HEK293T (cell line): ENCODE measurements at places on chromosomes 2 and 18.

- DNase-seq: no peak
These were observed 104.7 kb upstream of the COPS8 start for GRCh38 chr2:236980961-236981360.

DNA sequence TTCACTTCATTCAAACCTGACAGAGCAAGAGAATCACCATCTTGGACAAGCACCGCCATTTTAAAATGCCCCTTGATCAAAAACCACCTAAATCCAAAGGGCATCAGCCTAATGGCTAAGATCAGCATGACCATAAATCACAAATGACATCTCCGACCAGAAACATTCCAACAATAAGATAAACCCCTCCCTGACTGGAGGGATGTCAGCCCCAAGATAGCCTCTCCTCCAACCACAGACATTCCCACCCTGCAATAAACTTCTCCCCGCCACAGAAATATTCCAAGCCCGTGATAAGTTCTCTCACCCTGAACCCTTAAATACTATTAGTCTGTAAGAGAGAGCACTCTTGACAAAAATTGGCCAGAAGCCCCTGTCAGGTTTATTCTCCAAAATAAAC, 21.6 kb upstream of the LYPD1 start:
- no peak for DNase-seq

DNA sequence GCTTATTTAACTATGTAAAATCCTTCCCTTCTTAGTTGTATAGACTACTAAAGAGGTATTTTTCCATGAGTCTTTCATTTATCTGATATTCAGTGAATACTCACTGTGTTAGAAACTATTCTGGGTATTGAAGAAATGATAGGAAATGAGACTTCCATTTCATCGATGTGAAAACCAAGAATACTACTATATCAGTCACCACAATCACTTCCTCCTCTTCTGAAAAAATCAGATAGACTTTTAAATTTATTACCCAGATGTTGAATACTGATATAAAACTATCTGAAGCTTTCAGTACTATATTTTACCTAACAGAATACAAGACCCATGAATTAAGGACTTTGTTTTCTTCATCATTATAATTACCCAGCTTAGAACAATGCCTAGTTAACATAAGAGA, 1801.1 kb upstream of the CELF4 start:
- no peak for DNase-seq

- no peak for DNase-seq
These were observed 91.6 kb upstream of the ARL5A start for GRCh38 chr2:151919786-151920185.

DNA sequence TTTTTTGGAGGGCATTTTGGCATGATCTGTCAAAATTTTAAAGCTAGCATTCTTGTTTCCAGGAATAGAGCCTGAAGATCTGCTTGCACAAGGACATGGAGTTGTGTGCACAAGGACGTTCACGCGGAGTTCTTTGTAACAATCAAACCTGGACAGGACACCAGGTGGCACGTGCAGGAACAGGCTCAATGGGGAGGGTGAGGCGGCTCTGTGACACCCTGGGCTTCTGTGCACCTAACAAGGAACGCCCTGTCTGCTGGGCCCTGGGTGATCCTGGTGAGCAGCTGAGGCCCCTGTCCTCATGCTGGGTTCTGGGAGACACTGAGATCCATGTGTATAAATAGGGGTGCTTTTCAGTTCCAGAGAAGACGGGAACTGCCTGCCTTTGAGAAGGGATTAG, 93.1 kb upstream of the PXDN start:
- no peak for DNase-seq

- no peak for DNase-seq
These were observed 245.3 kb upstream of the ID2 start for GRCh38 chr2:8436585-8436984.

DNA sequence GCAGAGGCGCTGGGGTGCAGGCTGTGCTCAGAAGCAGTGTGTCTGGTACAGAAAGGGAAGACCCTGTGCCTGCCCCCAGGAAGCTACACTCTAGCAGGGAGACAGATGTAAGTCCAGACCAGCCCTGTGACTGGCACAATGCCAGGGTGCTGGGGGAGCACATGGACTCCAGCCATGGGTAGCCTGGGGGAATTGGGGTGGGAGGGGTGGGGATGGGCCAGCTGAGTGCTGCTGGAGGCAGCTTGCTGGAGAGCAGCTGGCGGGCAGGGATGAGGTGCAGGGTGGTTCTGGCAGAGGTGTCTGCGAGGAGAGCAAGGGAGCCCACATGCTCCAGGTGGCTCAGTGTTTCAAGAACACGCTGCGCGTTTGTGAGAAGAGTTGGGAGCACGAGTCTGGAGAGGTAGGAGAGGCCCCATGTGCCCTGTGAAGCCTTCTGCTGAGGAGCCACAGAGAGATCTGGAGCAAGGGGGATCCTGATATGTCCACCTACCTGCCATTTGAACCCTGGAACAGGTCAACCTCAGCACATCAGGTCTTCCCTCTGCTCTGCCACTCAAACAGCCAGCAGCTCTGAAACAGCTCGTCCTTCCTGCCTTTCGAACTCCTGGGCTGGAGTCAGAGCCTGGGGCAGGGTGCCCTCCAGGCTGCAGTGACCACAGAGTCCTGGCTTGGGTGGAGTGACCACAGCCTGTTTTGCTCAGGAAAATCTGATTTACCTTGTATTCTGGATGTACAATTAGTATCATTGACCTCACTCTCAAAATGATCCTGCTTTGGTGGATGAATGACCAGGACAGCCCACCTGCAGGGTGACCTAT, 15.1 kb downstream of the ALLC start:
- no peak for DNase-seq

DNA sequence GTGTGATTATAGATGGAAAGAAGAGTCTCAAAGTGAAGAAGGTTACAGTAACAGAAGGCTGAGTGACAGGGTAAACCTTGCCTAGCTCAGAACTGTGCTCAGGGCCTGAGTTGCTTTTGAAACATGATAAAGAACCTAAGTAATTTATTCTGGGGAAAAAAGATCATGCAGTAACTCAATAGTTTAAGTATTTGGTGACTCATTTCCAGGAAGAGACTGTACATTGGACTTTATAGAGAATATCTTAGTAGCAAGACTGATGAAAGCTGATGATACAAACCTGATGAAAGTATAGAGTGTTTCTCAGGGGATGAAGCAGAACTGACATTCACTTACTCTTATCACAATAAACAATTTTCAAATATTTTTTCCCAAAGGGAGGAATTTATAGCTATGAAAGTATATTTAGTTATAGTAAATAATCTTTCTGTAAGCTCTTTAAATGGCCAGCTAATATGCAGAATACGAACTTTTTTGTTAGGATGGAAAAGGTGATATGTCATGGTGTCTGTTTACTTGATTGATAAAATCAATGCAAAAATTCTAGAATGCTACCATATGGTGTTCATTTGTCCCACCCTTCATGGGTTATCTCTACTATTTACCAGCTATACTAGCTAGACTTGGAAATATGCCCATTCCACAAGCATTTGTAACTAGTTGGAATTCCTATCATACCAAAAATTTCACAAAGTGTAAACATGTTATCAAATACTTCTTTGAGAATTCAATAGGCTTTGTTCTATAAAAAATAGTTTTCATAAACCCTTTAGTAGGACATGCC, 1265.5 kb upstream of the ACVR2A start:
- no peak for DNase-seq

- no peak for DNase-seq
These were observed 229.2 kb downstream of the HDAC4 start for GRCh38 chr2:239171643-239172042.

GRCh38 chr2:3647246-3647645, 10.8 kb upstream of the ALLC start:
- DNase-seq: no peak

GRCh38 chr2:110959198-110959597, 161.5 kb upstream of the BCL2L11 start:
- no peak for DNase-seq

GRCh38 chr2:11574176-11575046, 40.6 kb downstream of the GREB1 start:
- DNase-seq: no peak

- DNase-seq: no peak
These were observed 1.4 kb upstream of the DOK6 start for GRCh38 chr18:69399253-69399652.

DNA sequence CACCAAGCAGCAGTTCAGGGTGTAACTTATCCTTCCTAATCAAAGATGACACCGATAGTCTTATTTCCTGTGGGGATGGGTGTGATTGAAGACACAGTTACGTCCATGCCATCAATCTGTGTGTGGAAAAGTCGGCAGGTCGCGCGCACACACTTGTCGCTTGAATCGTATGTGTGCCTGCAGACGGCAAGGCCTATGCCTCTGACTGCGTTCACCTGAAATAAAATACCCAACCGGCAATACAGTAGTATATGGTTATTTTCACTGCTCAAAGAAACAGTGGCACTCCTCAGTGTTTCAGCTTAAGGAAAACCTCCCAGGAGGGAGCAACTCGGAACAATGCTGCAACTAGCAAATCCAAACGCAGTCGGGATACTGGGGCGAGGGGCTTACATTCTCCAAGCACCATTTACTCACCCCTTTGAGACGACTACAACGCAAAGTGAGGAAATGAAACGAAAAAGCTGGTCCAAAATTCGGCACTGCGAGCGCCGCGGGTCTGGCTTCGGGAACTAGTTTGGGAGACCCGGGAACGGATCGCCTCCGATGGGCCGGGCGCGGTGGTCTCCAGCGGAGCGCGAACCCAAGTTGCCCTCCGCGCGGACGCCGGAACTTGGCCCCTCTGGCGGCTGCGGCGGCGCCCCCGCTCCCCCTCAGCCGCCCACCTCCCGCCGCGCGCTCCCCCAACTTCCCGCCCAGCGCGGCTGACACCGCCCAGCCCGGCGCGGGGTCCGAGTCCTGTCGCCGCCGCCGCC, 675 bp downstream of the PRKD3 start:
- DNase-seq: no peak

GRCh38 chr2:216987252-216987821, 127.5 kb upstream of the TNP1 start:
- DNase-seq: no peak

- no peak for DNase-seq
These were observed 92.9 kb upstream of the ST3GAL5 start for GRCh38 chr2:85981579-85982247.

DNA sequence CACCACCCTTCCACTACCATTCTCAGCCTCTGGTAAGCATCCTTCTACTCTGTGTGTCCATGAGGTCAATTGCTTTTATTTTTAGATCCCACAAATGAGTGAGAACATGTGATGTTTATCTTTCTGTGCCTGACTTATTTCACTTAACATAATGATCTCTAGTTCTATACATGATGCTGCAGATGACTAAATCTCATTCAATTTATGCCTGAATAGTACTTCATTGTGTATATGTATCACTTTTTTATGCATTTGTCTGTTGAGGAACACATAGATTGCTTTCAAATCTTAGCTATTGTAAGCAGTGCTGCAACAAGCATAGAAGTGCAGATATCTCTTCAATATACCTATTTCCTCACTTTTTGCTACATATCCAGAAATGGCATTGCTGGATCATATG, 733.3 kb downstream of the SUCLG1 start:
- no peak for DNase-seq

- DNase-seq: no peak
These were observed 136.5 kb downstream of the TXNL1 start for GRCh38 chr18:56501896-56502295.

GRCh38 chr2:240983361-240983995, 14.9 kb upstream of the SNED1 start:
- DNase-seq: peak; percentile 72

- peak; percentile 64 for DNase-seq
These were observed 90.1 kb upstream of the TGFA start for GRCh38 chr2:70643715-70644114.

- no peak for DNase-seq
These were observed 239.7 kb upstream of the RASGRP3 start for GRCh38 chr2:33236482-33237385.

DNA sequence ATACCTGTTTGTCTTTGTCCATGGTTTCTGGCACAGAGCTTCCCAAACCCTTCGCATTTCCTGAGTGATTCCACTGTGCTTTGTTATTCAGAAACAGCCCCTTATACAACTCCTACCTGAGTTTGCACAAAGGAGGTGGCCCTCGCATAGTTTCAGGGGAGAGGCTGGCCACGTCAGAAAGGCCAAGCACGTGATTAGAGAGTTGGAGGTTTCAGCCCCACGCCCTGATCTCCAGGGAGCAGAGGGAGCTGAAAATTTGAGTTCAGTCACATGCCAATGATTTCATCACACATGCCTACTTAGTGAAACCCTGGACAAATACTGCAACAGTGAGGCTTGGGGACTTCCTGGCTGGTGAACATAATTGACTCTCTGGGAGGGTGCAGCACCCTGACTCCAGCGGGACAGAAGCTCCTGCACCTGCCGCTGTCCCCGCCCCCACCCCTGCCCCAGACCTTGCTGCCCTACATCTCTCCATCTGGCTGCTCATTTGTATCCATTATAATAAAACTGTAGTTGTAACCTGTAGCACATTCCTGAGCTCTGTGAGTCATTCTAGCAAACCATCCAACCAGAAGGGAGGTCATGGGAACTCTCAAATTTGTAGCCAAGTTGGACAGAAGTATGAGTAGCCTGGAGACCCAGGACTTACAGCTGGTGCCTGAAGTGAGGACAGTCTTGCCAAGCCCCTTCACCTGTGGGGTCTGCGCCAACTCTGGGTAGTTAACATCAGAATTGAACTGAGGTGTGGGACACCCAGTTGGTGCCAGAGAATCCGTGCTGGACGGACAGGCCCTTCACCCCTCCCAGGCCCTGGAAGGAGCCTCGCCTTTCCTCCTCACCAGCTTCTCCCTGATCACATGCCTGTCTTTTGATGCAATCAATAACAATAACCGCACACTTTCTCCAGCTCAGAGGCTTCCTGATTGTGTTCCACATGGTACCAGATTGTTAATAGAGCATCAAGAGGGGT, 224.3 kb downstream of the ANAPC1 start:
- no peak for DNase-seq

DNA sequence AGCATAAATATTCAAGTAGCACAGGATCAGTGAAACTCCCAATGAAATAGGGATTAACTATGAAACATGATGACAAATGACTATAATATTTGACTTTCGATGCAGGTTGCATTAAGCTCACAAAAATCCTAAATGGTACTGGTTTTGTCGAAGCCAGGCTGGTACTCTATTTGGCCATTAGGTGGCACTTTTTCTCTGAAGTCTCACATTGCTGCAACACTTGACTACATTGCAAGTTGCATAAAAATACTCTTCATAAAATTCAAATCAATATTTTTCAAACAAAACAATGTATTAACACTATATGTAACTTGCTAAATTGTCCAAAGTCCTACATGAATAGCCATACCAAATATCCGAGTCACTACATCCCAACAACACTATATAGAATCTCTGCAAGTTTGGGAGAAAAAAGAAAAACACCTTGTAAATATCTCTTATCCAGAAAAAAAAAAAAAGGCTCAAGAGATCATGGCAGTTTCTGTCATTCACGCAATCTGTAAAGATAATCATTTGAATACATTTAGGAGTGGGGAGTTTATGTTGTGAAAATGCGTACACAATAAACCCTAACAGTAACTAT, 9.5 kb downstream of the RTTN start:
- peak; percentile 16 for DNase-seq

DNA sequence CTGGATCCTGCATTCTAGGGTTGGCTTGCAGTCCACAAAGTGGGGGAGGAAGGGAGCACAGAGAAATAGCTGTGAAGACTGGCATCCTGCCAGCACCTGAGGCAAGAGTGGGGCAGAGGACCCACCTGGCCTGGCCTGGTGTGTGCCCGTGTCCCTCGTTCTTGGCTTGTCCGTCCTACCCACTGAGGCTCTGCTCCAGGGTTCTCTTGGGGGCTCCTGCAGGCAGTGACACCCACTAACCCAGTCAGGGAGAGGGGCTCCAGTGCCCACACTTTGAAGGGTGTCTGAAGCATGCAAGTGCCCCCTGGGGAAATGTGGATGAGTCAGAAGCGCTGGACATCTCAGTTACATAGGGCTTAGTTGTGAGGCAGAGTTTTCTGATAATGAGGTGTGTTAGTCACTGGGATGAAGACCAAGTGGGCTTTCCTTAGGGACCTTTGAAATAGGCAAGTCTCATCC, 79.4 kb downstream of the SLC4A3 start:
- DNase-seq: no peak
